ENCODE measurements at places on chromosomes 6 and 20.

DNA sequence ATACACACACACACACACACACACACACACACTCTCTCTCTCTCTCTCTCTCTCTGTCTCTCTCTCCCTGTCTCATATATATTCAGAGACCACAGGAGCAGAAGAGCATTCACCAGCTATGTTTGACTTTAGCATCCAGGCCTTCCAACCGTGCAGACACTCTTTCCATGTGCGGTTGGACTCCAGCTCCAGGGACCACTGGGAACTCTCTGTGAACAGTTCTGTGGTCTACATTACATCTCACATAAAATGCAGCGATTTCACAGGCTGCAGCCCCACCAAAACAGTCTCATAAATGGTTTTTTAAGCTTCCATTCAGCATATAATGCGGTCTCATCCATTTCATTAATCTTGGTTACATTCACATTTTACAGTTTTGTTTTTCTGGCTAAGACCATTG, 508.4 kb upstream of the SULF2 start:
- no peak for DNase-seq

- DNase-seq, result no peak
Observed at GRCh38 chr6:134111062-134111677, 58.7 kb upstream of the SLC2A12 start.

DNA sequence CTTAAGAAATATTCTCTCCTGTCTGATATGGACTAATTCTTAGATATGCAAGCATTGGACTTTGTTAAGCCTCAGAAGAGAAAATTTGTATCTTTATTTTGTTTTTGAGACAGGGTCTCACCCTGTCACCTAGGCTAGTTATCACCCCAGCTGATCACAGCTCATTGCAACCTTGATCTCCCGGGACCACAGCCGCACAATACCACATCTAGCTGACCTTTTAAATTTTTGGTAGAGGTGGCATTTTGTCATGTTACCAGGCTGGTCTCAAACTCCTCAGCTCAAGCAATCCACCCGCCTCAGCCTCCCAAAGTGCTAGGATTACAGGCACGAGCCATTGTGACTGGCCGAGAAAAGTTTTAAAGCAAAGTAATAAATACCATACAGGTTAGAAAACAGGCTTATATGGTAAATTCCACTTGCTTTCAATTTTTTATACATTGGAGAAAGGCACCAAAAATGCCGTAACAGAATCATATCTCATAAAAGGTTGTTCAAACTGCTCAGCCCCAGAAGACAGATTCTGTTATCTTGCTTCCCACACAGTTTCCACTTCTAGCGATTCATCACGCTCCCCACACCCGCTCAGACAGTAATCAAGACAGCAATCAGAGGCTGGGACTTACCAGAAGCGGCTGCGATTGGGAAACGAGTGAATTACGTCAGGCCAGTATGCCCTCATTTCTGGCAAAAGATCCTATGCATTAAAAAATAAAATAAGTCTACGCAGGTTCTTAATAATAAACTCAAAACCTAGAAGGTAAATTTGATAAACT, 13.8 kb downstream of the RNASET2 start:
- peak; percentile 68 for DNase-seq

DNA sequence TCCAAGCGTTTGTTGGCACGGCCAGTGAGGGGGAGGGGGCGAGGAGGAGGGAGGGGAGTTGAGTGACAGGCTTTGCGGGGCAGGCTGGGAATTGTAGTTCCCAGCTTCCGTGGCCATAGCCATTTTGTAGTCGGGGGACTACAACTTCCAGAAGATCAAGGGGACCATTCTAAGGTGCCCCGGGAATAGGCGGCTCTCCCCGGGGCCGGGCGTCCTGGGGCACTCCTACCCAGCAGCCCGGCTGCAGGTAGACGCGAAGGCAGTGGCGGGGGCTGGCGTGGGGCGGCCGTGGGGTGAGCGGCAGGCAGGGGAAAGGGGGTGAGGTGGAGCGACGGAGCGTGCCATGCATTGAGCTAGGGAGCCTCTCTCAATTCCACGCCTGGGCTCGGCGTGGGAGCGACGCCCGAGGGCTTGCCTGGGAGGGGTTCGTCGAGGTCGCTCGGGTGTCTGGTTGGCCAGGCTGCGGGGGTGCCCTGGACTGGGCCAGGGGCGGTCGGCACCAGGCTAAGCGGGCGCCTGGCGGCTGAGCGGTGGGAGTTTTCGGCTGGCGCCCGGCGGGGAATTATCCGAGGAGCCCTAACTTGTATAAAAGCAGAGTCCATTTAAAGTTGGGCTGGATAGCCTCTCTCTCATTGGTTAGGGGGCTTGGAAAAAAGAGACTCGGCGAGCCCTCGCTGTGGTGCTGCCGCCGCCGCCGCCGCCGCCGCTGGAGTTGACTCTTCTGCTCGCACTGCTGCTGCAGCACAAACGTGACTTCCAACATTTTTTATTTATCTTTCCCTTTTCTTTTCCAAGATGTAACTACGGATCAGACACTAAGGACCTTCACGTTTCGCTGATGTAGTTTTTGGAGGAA, at the start of gene JARID2:
Gene JARID2 (plus strand): TSS at position 709 of the 856 bp plus-strand sequence. CDS start 471 bp downstream, outside the sequence.
- peak; percentile 93 for DNase-seq

- no peak for DNase-seq
Observed at GRCh38 chr6:43335469-43335868, 26.8 kb upstream of the CRIP3 start.

DNA sequence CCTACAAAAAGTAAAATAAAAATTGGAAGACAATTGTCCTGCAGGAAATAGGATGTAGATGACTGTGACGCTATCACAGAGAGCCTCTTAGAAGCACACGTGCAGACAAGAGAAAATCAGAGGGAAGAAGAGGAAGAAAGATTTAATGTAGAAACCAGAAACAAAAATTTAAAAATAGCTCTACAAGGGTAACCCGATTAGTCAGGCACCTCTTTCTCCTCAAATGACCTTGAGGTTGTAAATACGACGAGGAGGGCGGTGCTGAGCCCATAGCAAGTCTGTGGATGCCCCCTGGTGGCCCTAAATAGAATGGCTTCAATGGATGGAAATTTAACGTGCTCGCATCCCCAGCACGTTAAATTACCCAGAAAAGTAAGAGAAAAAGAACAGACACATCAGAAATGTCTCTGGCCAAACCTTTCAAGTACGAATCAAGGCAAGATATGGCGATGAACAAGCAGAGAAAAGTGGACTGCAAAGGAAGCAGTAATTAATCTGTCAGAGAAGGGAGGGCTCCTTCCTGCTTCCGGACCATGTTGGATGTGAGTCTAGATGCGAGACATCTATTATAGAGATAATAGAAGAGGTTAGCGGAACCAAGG, 4.2 kb upstream of the PRPH2 start:
- peak; percentile 72 for DNase-seq

DNA sequence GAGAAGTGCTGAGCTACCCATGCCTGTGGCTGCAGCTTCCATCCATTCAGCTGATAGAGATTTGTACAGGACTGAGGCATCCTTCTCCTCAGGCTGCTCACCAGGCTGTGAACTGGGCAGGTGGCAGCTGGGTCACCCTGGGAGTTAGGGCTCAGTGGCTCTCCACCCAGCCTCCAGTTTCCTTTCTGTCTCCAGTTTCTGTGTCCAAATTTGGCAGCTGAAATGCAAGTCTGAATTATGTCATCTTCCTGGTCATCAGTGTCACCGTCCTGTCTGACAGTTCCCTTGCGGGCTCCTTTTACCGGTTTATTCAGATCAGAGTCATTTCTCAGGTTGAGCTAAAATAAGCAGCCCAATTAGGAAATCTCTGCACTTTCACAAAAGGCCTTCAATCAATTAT, 93.3 kb downstream of the EDN1 start:
- no peak for DNase-seq

DNA sequence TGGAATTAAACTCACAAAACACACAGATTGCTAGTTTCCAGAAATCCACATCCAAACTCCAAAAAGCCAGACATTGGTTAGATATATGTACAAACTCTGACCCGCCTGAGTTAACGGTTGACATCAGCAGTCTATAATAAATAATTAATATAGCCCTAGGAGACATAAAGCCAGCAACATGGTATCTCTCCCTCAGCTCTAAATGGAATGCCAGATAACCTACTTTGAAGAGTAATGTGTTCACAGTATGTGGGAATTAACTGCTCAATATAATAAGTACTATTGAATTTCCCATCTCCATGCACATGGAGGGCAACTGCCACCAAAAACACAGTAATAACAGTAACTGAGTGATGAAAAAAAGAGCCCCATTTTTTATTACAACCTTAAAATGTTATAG, 383.2 kb downstream of the CD83 start:
- no peak for DNase-seq

DNA sequence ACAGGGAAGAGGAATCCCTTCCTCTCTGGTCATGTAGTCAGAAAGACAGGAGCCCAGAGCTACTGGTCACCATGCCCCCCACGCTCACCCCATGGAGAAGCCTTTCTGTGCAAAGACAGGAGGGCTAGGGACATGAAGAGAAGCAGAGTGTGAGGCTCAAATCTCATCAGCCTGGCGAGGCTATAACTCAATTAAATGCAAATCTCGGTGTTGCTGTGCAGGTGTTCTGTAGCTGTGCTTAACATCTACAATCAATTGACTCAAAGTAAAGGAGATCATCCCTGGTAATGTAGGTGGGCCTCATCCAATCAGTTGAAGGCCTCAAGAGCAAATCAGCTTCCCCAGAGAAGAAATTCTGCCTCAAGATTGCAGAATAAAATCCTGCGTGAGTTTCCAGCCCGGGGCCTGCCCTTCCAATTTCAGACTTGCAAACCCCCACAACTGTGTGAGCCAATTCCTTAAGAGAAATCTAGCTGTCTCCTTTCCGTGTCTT, 64.4 kb downstream of the CHMP4B start:
- DNase-seq, result no peak

- no peak for DNase-seq
Observed at GRCh38 chr20:12049125-12049524, 131.4 kb downstream of the BTBD3 start.

DNA sequence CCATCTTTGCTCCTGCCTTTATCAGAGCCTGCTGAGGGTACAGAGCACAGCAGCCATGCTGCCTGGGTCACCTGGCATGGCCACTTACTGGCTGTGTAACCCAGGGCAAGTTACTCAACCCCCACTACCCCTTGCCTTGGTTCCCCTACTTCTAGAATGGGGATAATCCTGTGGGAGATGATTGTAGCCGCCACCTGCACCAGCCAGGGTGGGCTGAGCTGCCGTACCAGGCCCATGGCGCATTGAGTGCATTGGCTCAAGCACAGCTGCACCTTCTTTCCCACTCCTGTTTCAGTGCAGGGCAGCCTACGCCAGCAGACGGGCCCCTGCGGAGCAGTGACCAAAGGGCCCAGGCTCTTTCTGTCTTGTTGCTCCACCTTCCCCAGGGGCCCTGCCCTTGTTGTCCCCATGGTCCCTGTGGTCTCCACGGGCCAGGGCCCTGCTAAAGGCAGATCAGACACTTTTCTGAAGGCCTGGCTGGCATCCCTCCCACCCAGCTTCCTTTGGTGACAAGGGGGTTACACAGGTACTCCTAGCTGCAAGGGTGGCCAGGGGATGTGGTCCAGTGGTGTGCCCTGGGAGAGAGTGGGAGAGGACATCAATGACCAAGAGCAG, 159.4 kb upstream of the MLN start:
- DNase-seq, result no peak

DNA sequence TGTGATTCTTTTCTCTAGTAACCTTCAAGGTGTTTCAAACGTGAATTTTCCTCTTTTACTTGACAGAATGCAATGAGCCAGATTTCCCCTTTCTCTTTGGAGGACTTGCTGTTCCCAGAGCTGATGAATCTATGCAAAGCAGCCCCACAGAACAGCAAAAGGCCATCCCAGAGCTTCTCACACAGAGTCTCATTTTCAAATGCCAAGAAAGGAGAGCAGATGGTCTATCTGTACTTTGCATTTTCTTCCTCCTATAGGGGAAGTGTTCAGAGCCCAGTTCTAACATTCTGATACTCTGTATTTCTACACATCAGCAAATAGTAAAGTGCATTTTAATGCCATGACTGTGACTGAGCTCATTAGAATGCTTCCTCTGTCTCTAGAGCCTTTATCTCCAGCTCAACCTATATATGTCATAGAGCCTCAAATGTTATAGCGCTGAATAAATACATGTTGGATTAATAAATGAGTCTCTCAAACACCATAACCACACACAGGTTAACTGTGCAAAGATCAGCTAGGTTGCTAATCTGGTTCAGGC, 81.8 kb upstream of the EYA4 start:
- DNase-seq, result no peak

DNA sequence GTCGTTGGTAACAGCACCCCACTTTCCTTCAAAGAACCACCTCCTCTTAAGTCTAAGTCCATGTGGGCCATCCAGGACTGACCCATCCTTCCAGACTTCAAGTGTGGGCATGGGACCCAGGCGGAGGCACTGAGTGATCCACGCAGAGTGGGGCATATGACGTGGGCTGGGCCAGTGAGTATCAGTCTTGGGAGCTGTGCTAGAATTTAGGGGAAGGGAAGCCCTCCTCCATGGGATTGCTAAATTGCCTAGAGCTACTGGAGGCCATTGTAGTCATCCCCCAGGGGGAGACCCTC, 35.3 kb upstream of the KCNB1 start:
- DNase-seq, result no peak
